Activated T-cell treated with anti-CD3 and anti-CD28 coated beads, Interleukin-2, amount 50 U/mL, for 72 hours (primary cell): ENCODE measurements at places on chromosomes 2 and 18.
A peak's percentile ranks its signal among the peaks of the same experiment; 100 is the strongest.

- no peak for DNase-seq
Measured at GRCh38 chr2:37764739-37765138, 93.3 kb upstream of the CDC42EP3 start.

GRCh38 chr2:75608684-75609333, 37.8 kb upstream of the MRPL19 start:
- peak; percentile 63 for DNase-seq

DNA sequence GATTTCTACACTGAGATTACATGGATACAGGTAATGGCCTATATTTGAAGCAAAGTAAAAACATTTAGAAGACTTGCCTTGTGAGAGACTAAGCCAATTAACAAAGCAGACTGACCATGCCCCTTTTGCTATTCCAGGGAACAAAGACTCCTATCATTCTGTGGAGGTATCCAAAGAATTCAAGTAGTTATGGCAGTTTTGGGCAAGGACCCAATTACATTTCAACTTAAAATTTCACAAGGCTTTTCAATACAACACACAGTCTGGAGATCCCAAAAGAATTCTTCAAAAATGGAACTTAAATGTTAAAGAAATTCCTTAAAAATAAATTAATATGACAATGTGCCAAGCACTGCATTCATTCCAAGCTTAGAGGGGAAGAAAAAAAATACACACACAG, 109.2 kb upstream of the CHRNA1 start:
- DNase-seq = no peak

DNA sequence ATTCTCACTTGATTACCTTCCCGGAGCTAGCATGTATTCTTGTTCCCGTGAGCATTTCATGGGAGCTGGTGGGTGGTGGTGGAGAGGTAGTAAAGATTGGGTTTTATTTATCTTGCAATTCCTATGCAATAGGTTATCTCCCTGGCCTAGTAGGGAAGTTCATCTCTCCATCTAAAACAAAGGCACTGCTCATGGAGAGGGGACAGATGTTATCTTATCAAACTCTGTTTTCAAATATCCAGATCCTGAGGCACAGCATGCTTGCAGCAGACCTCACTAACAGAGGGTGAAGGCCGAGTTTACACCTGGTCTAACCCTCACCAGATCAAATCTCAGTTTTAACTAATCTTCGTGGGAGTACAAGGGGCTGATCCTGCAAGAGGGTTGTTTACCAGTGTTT, 98.9 kb downstream of the CYRIA start:
- no peak for DNase-seq

GRCh38 chr2:206572725-206573124, 69.6 kb upstream of the FAM237A start:
- no peak for DNase-seq

GRCh38 chr2:54318821-54319220, 62.8 kb upstream of the TSPYL6 start:
- DNase-seq = no peak

DNA sequence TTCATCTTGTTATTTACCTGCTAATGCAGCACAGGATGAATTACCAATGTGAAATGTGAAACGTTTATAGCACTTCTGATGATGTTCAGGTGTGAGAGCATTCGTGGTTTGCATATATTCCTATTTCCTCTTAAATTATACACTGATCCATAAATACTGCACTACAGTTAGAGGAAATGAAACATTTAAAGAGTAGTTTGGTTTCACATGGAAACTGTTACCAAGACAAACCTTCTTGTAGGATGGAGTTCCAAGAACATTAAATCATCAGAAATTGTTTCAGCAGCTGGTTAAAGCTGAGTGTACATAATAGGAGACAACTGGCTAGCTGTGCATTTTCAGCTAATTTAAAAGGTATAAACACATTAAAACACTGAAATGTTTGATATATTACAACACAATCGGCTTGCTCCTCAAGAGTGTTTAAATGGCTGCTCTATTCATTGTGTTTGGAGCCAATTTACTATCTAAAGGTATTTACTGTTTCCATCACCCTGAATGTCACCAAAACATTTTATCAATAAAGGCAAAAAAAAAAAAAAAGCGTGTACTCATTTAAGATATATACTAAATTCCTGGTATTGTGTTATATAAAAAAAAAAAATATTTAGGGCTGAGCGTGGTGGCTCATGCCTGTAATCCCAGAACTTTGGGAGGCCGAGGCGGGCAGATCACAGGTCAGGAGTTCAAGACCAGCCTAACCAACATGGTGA, 100.6 kb downstream of the DYM start:
- no peak for DNase-seq

GRCh38 chr2:126797622-126798275, 100.9 kb upstream of the TEX51 start:
- no peak for DNase-seq

- no peak for DNase-seq
Measured at GRCh38 chr2:181152701-181153100, 172.3 kb downstream of the UBE2E3 start.

DNA sequence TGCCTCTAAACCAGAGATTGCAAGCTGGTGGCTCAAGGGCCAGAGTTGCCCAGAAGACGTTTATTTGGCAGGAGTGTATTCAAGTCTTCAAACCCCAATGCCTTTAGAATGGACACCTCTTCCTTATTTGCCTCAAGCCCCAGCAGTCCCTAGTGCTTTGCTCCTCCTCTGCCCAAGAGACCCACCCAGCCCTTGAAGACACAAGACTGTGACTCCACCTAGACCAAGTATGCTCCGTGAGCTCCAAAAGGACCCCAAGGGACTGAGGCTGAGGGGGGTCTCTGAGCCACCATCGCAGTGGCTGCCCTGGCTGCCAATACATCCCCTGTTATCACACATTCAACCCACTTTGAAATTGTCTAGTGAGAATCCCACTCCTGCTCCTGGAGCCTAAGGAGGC, 99.3 kb downstream of the COL6A3 start:
- DNase-seq = no peak

GRCh38 chr2:158779621-158780020, 15.5 kb upstream of the DAPL1 start:
- no peak for DNase-seq

GRCh38 chr2:219104107-219105035, 43.6 kb upstream of the IHH start:
- DNase-seq = peak; percentile 8
